ENCODE measurements at places on chromosomes 6 and 20.

GRCh38 chr6:15399641-15400470, 154.0 kb downstream of the JARID2 start:
- peak; percentile 70 for DNase-seq

DNA sequence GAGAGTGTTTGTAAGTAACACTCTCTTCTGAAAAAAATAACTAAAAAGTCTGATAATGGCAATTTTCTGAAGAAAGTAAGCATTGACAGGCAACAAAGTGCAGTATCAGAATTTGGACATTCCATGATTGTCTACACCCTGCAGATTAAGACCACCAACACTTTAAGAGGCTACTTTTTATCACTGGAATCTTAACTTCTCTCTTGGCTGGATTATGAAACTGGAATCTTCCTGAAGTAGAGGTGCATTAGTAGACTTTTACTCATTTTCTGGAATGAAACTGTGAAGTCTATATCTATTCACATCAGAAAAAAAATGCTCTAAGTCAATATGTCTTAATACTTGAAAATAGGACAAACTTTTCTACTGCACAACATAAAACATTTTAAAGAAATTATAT, 547.5 kb downstream of the COL12A1 start:
- no peak for DNase-seq

DNA sequence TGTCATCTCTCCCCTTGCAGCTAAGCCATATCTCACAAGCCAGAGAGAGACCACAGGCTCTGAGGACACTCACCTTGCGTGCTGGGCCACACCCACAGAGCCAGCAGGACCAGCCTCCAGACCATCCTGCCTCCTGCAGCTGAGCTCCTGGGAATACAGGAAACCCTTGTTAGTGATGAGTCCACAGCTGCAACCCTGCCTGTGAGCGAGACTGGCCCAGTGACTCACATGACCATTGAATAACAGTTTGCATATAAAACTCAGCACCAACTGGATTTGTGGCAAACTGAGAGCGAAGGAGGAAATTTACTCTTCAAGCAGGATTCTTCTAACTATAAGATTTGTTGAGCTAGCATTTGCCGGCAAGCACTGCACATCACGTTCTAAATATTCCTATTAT, 3.0 kb downstream of the THBS2 start:
- DNase-seq: no peak

GRCh38 chr20:23666189-23666588, 22.6 kb downstream of the CST4 start:
- no peak for DNase-seq

- no peak for DNase-seq
Measured at GRCh38 chr6:112245511-112246203, 8.7 kb downstream of the LAMA4 start.

DNA sequence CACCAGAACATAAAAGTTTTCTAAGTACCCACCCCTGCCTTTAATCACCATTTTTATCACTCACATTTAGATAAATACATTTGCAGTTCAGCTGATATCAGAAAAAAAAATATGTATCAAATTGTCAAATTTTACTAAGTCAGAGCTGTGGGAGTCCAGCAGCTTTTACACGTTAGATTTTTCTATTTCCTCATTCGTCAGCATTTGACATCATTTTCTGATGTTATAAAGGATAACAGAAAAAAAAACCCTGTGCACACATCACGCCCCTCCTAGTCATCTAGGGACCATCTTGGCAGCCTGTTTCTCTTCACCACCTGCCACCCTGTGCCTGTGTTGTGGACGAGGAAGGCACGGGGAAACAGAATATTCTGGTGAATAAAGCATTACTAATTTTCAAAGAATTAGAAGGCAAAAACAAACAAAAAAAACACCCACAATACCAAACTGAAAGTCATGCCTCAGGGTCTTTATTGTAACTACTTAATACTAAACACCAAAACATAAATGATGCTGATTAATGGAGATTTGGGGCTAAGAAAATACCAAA, 12.4 kb downstream of the B4GALT5 start:
- no peak for DNase-seq

DNA sequence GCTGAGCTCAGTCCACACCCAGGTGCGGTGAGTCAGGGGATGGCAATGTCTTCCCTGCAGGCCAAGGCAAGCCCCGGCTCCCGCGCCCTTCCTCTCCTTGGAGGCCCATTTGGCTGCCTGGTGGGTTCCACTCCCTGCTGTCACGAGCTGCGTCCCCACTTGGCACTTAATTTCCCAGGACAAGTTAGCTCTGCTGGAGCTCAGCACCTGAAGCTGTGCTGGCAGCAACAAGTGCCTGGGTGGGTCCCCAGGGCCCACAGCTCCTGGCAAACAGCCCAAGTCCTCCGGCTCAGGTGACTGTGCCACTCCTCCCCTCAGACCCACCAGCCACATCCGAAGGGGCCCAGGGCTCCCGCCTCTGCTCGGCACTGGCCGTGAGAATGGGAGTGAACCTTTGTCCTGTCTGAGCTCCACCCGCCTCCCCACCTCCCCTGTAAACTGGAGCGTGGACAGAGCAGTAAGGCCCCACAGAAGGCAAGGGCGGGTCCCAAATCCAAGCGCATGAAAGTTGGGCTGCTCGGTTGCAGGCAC, 16.9 kb downstream of the LAMA5 start:
- DNase-seq: no peak
